AG09309 (cell line): ENCODE measurements at places on chromosomes 12 and 14.

DNA sequence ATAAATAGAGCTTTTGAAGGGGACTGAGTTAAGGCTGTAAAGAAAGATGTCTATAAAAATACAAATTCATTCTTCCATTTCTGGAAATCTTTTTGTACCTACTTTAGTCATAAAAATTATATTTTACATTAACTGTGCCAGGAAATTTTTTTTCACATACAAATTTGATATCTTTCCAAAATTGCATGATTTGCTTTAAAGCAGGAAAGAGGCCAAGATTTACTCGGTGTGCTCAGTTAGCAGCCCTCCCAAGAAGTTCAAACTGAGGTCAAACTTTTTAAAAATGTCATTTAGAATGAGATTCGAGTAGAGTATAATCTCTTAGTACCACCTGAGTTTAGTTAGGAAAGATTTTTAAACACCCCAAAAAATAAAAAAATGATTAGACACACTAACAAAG is 173.2 kb upstream of the GRIP1 start:
- DNase-seq = no peak

GRCh38 chr12:130954544-130954831 is 781 bp downstream of the ADGRD1 start:
- DNase-seq = no peak

- no peak for DNase-seq
Measured at GRCh38 chr14:60485057-60485597, 736 bp downstream of the C14orf39 start.

GRCh38 chr12:47223031-47223847 is 143.5 kb upstream of the AMIGO2 start:
- no peak for DNase-seq

DNA sequence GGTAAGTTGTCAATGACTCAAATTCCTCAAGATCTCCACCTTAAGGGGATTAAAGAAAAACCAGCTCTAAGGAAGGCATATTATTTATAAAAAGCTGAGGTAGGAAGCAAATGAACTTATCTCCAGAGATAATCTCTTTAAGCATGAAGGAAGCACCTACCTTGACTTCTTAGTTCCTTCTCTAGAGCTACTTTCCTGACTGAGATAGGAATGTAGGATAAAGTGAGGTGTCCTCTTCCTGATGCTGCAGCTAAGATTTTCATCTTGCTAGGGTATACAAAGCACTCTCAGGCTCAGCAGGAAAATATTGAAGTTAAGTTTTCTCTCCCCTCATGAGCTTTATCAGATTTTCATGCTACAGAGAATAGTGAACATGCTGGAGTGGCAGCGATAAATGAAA is 163.0 kb upstream of the E2F7 start:
- DNase-seq = no peak

- no peak for DNase-seq
Measured at GRCh38 chr12:93698307-93699092, 21.3 kb downstream of the CRADD start.

DNA sequence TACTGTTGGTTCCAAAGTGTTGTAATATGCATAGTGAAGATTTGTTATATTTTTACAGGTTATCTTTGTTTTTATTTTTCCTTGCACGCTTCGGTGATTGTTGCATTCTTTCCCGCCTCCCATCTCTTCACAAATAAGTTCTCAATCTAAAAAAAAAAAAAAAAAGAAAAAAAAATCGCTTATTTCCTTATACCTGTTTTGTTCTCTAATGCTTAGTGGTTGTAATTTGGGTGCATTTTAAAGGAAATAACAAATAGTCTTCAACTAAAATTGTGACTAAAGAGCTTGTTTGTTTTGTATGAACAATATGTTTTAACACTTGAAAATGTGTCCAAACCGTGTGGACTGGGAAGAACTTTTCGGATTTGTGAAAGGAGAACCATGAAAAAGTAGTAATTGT is 1.5 kb downstream of the CAND1 start:
- no peak for DNase-seq

DNA sequence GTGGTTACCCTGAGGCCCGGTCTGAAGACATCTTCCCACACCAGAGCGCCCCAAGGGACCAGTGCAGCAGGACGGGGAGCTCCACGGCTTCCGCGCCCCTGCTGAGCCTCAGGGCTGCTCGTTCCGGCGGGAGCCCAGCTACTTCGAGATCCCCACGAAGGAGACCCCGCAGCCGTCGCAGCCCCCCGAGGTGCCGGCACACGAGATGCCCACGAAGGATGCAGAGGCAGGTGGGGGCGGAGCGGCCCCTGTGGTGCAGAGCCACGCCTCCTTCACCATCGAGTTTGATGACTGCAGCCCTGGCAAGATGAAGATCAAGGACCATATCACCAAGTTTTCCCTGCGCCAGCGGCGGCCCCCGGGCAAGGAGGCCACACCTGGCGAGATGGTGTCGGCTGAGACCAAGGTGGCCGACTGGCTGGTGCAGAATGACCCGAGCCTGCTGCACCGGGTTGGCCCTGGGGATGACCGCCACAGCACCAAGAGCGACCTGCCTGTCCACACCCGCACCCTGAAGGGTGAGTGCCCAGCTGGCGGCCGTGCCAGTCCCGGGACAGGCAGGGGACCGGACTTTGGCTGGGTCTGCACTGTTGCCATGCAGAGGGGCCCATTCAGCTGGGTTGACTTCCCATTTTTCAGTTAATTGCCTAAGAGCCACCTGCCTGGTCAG is 18.1 kb downstream of the CEP170B start:
- no peak for DNase-seq

- DNase-seq = peak; percentile 39
Measured at GRCh38 chr12:20024194-20024593, 344.1 kb upstream of the PDE3A start.

DNA sequence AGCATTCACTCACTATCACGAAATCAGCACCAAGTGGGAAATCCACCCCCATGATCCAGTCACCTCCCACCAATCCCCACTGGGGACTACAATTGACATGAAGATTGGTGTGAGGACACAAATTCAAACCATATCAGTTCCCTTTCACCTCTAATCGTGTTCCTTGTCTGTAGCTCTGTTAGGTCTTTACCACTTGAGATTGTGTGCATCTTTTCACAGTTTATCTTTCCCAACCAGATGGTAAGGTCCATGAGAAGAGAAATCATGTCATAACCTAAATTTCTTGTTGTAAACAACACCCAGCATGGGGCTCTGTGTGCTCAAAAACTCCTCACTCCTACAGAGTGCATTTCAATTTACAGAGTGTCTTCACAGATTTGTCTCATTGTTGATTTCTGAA is 27.1 kb upstream of the PCED1B start:
- no peak for DNase-seq

- DNase-seq = no peak
Measured at GRCh38 chr14:90153429-90153828, 91.6 kb downstream of the KCNK13 start.

DNA sequence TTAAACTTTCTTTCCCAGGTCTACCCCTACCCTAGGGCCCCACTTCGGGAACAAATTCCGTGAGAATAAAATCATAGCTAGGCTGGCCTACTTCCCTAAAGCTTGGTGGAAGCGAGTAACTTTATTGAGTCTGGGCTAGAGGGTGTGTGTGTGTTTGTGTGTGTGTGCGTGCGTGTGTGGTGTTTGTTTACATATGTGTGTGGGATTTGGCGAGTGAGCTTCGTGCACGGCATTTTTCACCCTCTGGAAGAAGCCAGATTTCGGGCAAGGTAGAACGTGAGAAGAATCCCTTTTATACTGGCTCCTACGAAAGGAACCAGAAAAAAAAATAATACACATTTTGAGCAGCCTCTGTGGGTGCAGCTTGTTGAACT is 7.5 kb upstream of the LHX5 start:
- DNase-seq = no peak

- no peak for DNase-seq
Measured at GRCh38 chr12:51890133-51890464, 2.2 kb downstream of the ANKRD33 start.

DNA sequence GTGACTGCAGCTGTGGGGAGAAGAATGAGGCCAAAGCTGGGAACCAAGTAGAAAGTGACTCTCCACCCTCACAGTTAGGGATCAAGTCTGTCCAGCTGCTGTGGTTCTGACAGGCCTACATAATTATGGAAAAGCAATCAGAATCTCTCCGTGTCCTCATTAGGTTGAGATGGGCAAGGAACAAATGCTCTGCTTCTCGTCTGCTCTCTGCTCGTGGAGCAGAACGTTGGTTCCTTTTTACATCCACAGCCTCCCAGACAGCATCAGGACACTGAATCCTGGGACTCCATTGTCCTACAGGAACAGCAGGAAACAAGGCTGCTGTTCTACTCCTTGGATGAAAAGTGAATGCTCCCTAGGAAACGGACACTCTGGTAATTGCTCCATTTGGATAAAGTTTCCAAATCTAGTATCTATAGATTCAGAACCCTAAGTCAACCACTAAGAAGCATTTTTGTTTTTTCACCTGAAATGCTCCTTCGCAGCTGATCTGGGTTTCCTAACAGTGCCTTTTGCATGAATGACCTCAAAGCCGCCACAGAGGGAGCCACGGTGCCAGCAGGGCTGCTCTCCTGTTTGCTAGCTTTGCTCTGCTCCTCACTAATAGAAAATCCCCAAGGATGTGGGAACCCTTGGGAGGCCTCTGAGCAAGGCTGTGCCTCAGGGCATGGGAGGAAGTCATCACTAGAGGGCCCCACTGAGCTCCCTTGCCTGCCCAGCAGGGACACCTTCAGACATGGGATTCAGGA is 102.0 kb downstream of the EGLN3 start:
- DNase-seq = no peak

GRCh38 chr12:28114488-28114887 is 75.8 kb upstream of the CCDC91 start:
- DNase-seq = no peak

- no peak for DNase-seq
Measured at GRCh38 chr14:54722791-54723432, 156.0 kb downstream of the SAMD4A start.

GRCh38 chr14:21937996-21938395 is 264.4 kb upstream of the OR4E1 start:
- DNase-seq = no peak

DNA sequence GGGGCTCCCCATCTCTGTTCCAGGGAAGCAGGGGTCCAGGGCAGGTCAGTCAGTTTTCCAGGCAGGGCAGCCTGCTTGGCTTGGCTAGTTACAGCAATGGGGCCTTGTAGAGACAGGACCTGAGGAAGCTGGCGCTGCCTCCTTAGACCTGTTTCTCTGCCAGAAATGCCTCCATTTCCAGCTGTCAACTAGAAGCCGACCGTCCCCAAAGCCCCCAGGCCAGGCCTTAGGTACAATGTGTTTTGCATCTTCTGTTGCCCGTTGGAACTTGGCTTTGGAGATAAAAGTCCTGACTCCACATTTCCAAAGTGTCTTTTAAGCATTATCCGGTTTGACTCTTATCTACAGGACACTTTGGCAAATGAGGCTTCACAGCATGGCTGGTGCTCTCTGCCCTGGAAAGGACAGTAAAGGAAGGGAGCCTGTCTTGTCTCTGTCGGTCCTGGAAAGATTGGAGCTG is 42.6 kb downstream of the KRT80 start:
- no peak for DNase-seq

DNA sequence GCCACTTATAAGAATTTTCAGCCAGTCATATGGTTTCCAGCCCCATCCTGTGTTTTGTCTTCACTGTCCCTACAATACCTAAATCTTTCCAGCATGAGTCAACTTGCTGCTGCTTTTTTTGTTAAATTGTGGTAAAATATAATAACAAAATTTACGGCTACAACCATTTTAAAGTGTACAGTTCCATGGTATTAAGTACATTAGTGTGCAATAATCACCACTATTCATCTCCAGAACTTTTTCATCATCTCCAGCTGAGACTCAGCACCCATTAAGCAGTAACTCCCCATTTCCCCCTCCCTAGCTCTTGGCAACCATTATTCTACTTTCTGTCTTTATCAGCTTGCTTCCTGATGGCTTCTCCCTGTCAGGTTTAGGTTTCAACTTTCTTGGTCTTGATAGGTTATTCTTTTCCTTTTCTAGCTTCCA is 39.1 kb downstream of the FRS2 start:
- no peak for DNase-seq

DNA sequence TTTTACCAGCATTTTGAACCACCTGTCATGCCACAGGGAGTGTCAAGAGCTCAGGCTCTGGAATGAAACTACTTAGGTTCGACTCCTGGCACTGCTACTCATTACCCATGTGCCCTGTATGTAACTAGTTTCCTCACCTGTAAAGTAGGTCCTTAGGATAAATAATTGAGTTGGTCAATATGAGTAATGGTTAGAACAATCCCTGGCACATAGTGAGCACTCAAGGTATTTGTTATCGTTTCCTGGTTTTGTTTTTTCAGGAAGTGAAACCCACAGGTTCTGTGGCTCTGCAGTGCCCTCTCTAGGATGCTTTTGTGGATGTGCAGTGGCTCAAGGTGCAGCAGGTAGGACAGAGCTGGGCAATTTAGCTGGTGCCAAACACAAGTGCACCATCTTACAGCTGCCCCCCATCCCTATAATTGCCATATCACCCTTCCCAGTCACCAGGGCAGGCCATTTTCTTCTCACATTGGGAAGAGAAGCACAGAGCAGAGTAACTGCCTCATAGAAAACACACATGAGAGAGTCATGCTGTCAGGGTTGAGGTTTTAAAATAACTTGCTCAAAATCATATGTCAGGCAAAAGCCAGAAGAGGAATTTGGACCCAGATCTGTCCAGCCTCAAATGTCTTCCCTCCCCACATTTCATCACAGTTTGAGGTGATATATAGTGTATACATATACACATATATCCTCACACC is 297.5 kb downstream of the RPAP3 start:
- no peak for DNase-seq

- no peak for DNase-seq
Measured at GRCh38 chr12:130765186-130765659, 49.1 kb upstream of the RIMBP2 start.

DNA sequence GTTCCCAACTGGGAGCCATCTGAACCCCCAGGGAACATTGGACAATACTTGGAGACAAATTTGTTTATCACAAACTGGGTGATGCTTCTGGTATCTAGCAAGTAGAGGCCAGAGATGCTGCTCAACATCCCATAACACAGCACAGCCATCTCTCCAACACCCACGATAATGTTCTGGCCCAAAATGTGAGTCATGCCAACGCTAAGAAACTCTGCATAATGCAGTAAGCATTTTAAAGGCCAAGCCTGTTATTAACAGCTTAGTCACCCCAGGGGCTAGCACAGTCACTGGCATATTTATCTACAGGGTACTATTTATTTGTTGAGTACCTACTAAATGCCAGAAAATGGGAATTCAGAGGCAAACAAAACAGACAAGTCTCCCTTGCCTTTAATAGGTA is 873.1 kb upstream of the TMEM132C start:
- peak; percentile 51 for DNase-seq

- DNase-seq = no peak
Measured at GRCh38 chr12:107541001-107541705, 144.4 kb upstream of the PWP1 start.

GRCh38 chr12:3296409-3296701 is 194.6 kb upstream of the PRMT8 start:
- no peak for DNase-seq

DNA sequence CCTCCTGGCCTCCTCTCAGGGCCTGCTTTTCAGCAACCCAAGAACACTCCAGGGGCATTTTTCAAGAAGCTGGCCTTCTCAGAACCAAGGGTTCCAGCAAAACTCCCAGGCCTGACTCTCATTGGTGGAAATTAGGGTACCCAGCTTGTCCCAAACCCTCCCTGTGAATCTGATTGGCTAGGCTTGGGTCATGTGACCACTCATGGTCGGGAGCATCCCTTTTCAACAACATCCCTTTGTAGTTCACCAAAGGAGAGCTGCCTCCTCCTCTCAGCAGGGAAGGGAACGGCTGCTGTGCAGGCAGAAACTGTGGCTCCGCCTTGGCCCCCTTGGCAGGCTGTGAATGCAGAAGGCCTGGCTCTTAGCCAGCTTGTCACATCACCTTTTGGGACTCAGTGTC is 94.5 kb downstream of the AACS start:
- DNase-seq = no peak

GRCh38 chr14:104773505-104774452 is 20.8 kb downstream of the SIVA1 start:
- DNase-seq = no peak
